ENCODE measurements at places on chromosomes 6 and 20.

DNA sequence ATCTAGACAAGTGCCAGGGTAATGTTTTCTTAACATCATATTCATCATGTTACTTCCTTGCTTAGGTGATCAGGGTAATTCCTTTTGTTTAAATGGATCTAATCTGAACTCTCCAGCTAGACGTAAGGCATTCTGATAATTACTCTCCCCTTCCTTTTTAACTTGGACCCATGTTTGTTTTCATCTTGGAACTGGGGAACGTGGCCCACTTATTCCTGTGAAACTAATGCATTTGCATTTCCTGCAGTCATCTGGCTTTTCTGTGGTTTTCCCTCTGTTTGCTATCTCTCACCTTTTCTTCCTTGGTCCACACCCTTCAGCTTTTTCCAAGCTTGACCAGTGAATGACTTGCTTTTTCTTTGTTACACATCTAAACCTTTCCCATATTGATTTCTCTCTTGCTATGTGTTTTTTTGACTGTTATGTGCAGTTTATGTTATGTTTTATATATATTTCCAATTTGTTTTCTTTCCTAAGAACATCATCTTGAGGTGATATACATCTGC lies 33.3 kb downstream of the SLX4IP start:
- DNase-seq, result no peak

GRCh38 chr20:11553603-11554002 lies 364.1 kb upstream of the BTBD3 start:
- DNase-seq, result no peak

- DNase-seq, result no peak
Observed at GRCh38 chr6:164346631-164347030, 932.1 kb downstream of the QKI start.

DNA sequence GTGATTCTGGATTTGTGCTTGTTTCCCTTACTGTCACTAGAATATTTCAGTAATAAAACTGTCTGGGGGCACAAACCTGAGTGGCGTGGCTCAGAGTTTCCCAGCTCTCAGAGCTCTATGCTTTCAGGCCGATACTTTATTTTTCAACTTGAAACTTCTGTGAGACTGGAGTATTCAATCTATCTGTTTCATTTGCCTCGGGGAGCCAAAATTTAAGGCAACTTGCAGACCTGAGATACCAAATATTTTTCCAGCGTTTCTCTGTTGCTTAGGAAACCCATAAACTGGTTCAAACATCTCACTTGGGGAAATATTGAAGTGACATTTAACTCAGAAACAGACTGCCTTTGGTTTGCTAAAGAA lies 74.7 kb downstream of the SOBP start:
- DNase-seq, result no peak

GRCh38 chr6:64817525-64817924 lies 889.5 kb downstream of the EYS start:
- DNase-seq, result no peak

- DNase-seq, result no peak
Observed at GRCh38 chr6:21423106-21423854, 170.3 kb upstream of the SOX4 start.

DNA sequence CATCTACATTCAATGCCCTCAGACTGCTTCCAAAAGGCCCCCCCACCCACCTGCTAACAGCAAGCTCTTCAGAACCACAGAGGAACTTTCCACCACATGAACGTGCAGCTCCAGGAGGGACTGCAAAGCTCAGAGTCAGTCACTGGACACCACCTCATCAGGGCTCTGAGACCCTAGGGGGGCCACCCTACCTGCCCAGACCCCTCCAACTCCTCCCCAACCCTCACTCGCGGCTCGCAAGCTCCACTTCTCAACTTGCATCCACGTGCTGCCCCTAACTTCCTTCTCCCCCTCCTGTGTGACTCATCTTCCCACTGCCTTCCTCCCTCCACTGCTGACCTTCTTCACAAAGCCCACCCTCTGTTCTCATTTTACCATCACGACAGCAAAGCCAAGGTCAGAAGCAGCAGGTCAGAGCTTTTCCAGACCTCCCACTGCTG lies 6.5 kb downstream of the MBOAT1 start:
- DNase-seq, result no peak

GRCh38 chr20:49287555-49288249 lies 9.8 kb upstream of the ZNFX1 start:
- no peak for DNase-seq

GRCh38 chr20:39541136-39541803 lies 579.1 kb downstream of the DHX35 start:
- DNase-seq, result no peak

DNA sequence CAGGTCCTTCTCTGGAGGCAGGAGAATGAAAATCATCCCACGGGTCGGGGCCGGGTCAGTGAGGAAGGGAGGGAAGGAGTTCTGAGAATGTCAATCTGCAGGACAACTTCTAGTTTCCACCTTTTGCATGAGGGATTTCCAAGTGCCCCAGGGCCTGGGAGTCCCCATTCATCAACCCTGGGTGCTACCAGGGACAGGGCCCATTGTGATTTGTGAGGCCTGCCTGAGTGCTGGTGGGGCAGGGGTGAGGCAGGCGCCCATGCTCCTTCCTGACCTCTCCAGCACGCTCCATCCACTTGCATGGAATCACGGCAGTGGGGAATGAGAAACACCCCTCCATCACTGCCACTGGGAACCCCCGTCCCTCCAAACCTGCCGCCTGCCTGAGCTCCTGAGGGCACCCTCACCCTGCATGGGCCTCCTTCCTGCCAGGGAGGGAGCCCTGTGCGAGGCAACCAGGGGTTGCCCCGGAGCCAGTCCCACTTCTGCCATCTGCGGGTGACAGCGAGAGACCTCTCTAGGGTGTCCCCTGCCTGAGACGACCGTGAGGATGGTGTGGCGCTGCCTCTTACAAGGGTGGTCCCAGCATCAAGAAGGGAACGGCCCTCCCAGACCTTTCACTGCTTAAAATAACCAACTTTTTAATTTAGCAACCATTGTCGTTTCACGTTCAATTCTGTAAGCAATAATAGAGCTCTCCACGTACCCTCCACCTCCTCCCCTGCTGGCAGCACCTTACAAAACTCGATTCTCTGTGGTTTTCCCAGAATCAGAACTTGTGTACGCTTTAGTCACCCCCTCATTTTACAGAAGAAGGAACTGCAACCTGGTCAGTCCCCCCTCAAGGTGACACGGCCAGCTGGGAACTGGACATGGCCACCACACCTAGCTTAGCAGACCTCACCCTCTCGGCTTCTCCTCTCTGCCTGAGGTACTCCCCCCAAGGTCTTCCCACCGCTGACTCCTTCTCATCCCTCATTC lies 28.6 kb downstream of the PMEPA1 start:
- no peak for DNase-seq

DNA sequence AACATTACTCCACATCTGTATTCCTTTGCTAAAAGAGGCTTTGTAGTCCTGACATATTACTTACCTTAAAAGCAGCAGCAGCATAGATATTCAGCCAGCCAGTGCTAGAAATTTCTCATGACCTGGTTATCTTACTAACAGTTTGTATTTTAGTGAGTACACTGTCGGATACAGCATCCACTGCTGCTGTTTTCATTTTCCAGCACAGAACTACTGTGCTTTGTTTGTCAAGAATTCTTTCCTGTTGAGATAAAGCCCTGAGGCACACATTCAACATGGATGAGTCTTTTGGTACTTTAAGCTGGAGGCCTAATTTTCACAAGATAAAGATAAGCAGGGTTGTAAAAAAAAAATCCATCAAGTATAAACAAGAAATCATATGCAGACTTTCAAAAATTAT lies 311.2 kb upstream of the OPRM1 start:
- DNase-seq, result no peak

DNA sequence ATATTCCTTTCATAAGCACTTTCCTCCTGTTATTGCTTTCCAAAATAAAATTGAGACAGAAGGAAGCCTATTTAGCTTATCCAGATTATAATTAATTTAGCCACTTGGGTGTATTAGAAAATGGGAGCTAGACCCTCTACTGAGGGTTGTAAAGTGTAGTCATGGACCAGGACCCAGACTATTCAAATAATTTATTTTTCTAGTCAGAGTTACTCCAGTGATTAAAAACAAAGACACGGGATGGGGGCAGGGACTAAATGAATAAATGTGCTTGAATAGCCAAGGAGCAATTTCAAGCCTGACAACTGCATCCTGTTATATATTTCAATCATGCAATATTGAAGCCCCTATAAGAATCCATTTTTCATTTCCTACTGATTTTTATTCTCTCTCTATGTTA lies 41.6 kb downstream of the KLHL32 start:
- DNase-seq, result no peak

- DNase-seq, result no peak
Observed at GRCh38 chr6:131356161-131356560, 216.9 kb upstream of the ARG1 start.

DNA sequence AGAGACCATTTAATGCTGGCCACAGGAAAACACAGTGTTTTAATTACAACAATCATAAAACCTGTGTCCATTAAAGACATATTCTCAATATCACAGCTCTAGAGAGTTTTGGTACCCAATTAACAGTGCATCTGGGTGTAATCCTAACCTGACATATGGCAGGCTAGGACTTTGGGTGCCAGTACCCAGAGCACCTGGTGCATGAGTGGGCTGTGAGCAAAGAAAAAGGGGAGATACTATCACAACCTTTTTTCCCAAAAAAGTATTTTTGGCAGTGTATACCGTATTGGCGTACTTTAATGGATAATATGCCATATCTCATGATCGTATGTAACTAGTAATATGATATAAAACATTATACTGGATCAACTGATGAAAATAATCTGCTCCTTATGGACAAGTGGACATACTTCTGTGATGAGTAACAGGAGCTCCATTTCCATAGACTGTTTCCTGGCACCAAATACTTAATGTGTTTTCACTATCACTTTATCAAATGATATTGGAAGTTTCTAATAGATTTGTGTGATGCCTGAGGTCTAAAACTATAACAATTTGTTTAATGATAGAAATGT lies 91.7 kb downstream of the COL19A1 start:
- DNase-seq, result no peak

- DNase-seq, result no peak
Observed at GRCh38 chr6:158769771-158770432, 49.3 kb downstream of the EZR start.

DNA sequence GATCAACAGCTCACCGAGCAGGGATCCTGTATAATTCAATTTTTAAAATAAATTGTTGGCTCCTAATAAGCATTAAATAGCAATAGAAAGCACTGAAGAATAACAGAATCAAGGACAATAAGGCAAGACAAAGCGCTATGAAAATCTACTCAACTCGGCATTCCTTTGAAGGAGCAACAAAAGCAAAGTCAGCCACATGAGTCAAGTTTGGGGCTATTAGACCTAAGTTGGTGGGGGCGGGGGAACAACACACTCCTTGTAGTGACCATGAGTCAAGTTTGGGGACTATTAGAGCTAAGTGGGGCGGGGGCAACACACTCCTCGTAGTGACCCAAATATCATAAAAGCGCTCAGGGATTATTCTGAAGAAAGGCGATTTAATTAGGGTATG lies 120.0 kb downstream of the FOXC1 start:
- DNase-seq, result no peak

DNA sequence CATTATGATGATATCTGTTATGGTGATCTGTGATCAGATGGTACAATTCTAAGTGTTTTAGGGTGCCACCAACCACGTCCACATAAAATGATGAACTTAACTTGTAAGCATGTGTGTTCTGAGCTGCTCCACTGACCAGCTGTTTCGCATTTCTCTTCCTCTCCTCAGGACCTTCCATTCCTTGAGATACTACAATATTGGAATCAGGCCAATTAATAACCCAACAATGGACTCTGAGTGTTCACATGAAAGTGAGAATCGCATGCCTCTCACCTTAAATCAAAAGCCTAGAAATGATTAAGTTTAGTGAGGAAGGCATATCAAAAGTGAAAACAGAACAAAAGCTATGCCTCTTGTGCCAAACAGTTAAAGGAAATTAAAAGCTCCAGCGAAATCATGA lies 114.6 kb downstream of the MAN1A1 start:
- no peak for DNase-seq

DNA sequence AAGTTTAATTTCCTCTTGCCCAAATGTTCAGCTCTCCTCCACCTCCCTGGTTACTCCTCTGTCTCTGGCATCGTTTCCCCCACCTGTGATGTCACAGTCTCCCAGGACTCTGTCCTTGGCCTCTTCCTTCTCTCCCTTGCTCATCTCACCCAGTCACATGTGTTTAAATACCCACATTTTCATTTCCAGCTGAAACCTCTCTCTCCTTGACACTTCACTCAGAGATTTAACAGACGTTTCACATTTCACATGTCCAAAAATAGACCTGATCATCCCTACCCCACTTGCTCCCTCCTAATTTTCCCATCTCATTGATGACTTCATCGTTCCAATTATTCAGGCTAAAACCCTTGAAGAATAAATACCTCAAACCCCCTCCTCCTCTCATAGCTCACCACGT lies 604.1 kb upstream of the JAG1 start:
- DNase-seq, result no peak

DNA sequence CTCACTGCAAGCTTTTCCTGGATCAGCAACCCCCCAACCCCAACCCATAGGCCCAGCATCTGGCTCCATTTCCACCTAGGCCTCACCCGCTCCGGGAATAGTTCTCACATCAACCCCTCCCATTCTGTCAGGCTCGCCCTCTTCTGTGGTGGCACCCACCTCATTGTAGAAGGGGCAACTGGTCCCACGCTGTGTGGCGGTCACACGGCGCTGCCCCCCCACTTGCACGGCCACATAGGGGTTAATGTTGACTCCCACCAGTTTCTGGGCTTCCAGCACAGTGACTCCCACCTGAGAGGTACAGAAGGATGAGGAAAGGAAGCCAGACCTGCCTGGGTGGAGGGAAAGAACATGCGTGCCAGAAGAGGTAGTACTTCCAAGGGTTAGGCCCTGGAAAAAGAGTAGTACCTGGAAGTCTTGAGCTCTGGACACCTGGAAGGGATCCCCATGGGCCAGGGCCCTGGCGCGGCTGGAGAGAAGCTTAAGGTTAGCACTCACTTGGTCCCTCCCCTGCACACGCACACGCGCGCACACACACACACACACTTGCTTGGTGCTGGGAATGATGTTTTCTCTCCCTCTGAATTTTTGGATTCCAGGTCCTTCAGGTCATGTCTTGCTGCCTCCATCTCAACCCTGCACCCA lies 12.7 kb upstream of the SPAG4 start:
- DNase-seq, result no peak

DNA sequence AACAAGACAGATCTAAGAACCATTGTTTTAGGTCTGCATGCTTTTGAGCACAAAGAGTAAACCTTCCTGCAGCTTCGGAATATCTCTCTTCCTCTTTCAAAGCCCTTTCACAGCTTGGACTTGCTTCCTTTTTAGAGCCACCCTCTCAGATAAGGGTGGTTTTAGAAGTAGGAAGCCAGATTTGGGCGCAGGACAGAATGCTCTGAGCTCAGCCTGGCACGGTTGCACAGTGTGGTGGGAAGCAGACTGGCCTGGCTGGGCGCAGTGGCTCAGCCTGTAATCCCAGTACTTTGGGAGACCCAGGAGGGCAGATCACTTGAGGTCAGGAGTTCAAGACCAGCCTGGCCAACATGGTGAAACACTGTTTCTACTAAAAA lies 35.6 kb upstream of the PNRC1 start:
- DNase-seq, result no peak

GRCh38 chr6:24926192-24926591 lies 9.6 kb downstream of the RIPOR2 start:
- no peak for DNase-seq

All from activated effector memory CD4-positive, alpha-beta T cell treated with Interleukin-2 at 50 U/mL for 16 hours (primary cell).